ENCODE measurements at places on chromosomes 7 and 10.

DNA sequence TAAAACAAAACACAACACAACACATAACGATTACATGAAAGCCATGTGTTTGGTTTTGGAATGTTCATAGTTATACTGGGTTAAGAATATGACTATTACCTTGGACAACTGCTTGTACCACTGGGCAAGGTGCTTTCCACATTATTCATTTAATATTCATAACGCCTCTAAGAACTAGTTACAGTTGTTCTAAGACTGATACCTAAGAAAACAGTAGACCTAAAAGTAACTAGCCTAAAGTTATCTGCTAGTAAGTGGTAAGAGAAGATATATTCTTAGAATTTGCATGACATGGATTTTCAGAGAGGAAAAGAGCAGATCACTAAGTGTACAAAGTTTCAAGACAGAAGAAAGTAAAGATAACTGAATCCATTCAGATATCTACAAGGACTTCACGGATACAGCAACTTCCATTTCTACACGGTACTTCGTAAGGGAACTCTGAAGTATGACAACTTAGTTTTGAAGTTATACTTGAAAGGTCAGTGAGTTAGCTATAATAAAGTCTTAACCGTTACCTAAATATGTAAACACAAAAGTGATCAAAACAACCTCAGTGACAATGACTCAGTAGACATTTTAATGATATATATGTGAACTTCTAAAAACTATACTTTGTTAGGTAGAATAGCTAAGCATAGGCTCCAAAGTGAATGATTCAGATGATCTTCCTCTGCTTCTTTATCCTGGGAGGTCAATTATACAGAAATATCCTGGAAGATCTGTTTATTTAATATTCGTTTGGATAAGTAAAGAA lies 65.1 kb downstream of the MINDY3 start:
- DNase-seq: no peak

DNA sequence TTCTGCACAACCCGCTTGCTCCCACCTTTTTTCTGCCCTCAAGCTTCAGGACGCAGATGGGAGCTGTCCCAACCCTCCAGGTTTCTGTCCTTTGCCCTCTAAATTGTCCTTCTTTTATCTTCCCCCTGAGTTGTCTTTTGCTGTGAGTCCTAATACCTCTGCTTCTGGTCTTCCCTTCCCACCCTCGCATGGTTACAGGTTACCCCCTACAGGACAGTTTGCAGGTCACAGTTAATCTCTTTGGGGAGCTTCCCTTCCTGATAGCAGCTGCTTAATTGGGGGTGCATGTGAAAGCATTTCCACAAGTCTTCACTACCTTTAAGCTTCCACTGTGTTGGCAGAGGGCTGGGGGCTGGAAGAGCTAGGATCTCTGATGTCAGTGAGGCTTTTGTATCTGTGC lies 121.5 kb upstream of the CXCL12 start:
- DNase-seq: no peak

DNA sequence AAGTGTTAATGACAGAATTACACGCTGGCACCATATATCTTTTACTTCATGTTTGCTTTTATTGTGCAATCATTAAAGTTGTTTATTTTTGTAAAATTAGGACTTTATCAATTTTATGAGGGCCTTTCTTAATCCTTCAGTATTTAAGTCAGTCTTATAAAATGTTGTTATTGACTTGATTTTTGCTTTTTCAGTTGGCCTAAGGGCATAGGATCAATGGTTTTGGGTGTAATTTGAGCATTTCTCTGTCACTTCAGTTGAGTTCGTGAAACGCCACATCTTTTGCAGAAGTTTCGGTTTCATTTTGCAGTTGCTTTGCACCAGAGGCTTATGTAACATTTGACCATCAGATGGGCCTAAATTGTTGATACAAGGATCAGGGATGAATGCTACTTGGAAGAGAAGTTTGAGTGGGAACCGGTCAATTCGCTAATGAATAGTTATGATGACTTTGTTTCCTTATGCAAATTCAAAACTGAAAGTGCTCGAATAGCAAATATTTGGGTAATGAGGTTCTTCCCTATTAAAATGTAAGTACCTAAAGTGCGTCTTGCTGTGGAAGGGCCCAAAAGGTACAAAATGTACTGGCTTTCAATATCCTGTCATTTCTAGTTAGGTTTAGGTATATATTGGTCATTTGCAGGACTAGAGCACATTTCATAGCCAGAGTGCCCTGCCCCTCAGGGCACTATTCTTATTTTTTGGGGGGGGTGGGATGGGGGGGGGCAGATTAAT lies 340.9 kb downstream of the LRMDA start:
- peak; percentile 32 for DNase-seq

- no peak for DNase-seq
These were observed 16.1 kb downstream of the BRAT1 start for GRCh38 chr7:2539031-2539911.

DNA sequence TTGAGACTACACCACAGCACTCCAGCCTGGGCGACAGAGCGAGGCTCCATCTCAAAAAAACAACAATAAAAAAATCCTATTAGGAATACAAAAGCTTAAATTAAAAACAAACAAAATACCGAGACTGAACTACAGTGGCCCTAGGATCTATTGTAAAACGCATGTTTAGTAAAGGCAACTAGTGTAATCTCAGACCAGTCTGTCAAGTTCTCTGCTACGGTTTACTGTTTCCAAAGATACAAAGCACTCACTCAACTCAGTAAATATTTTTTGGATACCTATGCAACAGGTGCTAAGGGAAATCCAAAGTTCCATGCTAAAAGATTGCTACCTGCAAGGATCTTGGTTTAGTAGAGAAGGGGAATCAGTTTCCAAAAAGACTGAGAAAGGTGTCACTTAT lies 3.4 kb upstream of the MIOS start:
- DNase-seq: no peak

DNA sequence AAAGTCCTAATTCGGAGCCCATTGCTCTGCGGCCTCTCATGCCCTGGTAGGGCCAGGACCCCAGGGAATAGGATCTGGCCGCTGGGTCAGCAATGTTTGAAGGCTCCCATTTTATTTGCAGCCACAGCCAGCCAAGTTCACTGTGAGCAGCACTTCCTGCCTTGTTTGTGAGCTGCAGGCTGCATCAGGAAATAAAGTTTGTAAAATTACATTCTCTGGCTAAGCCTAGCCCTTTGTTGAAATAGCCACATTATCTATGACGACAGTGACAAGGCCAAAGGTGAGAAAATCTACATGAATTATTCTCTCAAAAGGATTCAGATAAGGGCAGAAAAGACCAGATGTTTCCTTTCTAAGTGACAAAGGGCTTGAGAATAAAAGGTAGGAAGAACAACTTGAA lies 23.7 kb upstream of the ITGB1 start:
- no peak for DNase-seq

Measured in stromal cell of bone marrow (primary cell).